Activated T-helper 1 cell treated with Interleukin-2 at 50 U/mL for 16 hours (primary cell): ENCODE measurements at places on chromosomes 13 and 19.

- no peak for DNase-seq
Measured at GRCh38 chr19:49666120-49666444, 349 bp downstream of the BCL2L12 start.

DNA sequence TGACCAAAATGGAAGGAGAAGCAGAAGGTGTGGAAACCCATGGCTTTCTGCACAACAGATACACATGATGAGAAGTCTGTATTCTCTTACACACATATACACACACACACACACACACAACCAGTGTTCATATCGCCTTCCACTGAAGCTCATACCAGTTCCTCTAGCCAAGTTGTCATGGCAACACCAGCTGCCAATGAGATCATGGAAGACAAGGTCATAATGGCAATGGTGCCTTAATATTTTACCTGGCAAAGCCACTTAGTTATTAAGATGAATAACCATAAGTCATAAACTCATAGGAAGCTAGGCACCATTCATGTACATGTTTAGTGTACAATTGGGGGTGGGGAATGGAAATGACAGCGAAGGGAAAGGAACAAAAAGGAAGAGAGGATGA lies 2.6 kb upstream of the DHRS12 start:
- DNase-seq, result no peak

- no peak for DNase-seq
Measured at GRCh38 chr13:95698047-95698749, 21.3 kb downstream of the DNAJC3 start.

GRCh38 chr19:6241056-6241455 lies 38.7 kb downstream of the MLLT1 start:
- no peak for DNase-seq

- DNase-seq, result no peak
Measured at GRCh38 chr13:93388701-93389100, 162.1 kb downstream of the GPC6 start.

GRCh38 chr13:50916701-50917184 lies 7.2 kb downstream of the RNASEH2B start:
- DNase-seq, result no peak

DNA sequence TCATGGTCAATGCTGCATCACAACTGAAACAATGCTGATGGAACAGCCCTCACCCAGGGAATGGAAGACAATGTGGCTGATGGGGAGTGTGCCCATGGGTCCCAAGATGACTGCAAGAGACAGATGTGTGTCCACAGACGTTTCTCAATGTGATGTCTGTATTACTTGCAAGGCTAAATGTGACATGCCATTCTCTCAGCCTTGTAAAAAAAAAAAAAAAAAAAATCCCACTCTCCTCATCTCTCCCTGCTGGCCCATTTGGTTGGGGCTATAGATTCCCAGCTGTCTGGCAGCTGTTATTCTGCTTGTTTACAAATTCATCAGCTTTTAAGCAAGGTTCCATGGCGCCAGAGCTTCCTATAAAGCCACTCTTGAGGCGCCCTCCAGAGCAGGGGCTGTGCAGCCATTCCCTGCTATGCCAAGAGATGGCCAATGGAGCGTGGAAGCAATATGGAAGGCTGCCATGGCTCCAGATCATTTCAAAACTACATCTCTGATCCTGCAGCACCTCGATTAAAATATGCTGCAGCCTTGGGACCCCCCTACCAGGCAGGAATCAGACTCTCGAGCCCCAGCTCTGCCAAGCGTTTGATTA lies 294.8 kb downstream of the FOXO1 start:
- no peak for DNase-seq

GRCh38 chr19:4676955-4677731 lies 7.0 kb upstream of the MYDGF start:
- no peak for DNase-seq

DNA sequence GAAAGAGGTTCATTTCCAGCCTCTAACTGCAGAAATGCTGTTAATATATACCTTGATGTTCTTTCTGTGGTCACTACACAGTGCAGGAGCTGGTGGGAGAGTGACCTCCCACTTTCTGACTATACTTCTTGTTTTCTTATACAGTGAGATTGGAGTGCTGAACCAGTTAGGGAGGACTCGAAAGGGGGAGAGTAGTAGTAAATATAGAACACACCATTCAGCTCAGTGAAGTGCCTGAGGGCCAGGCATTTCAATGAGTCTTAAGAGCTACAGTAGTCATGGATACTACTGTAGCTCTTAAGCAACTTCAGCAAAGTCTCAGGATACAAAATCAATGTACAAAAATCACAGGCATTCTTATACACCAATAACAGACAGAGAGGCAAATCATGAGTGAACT lies 372.9 kb downstream of the MTUS2 start:
- no peak for DNase-seq

GRCh38 chr19:48999481-49000325 lies 6.0 kb downstream of the RUVBL2 start:
- peak; percentile 59 for DNase-seq

DNA sequence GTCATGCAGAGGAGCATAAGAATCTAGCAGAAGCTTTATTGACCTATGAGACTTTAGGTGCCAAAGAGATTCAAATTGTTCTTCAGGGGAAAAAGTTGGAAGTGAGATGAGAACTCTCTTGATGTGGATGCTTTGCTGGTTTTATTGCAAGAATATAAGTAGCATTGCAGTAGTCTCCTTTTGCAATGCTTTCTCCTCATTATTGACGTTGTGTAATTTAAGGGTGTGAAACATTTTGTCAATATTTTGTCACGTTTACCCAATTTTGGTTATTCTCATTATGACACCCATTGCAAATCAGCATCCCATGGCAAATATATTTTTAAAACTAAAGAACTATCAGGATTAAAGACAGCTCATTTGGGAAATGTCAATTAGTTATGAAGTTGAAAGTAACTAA lies 11.9 kb upstream of the LILRB5 start:
- DNase-seq, result no peak

GRCh38 chr13:51346397-51346796 lies 6.9 kb downstream of the SERPINE3 start:
- no peak for DNase-seq

- DNase-seq, result no peak
Measured at GRCh38 chr13:40666933-40667621, 636 bp upstream of the FOXO1 start.

DNA sequence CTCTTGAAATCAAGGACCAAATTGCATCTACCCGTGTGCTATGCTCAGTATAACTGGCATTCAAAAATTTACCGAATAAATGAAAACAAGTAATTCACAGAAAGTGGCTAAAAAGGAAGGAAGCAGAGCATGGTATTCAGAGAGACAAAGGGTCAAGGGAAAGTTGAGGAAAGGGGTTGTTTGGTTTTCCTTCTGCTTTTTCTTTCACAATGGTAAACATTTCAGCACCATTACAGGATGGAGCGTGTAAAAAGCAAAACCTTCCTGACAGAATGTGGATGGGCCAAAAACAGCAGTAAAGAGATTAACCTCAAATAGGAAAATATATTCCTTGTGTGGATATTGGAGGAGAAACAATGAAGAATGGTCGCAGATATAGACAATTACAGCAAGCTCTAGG lies 14.8 kb downstream of the DIAPH3 start:
- no peak for DNase-seq

GRCh38 chr13:74569251-74569650 lies 435.0 kb upstream of the KLF12 start:
- no peak for DNase-seq

- DNase-seq, result peak; percentile 43
Measured at GRCh38 chr19:588093-588740, 1.5 kb upstream of the HCN2 start.

DNA sequence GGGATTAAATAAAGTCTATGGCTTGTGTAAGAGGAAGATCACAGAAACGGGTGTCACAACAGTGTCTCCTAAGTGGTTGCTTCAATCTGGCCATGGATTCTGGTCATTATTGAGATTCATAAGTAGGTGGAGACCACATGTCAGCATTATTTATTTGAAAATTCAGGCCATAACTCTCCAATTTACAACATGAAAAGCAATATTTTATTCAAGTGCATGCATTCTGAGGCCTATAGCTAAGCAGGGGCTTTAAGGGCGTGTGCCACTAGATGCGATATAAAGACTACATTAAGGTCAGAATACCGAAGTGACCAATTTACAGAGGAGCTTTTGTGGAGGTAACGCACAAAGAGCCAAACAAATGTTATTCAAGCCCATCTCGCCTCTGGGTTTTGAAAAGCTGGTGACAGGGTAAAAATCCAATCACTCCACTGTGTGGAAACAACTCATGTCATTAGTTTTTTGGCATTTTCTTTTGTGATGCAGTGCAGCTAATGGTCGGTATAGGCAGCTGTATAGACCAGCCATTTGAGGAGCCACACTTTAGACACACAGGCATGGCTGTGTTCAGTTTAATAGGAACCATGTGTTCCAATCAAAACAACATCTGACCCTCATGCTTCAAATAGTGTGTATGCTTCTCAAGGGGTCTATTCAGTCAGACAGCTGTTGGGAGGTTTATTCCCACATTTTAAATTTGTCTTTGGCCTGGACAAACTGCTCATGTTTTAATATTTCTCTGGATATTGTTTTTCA lies 123.7 kb downstream of the KL start:
- no peak for DNase-seq

DNA sequence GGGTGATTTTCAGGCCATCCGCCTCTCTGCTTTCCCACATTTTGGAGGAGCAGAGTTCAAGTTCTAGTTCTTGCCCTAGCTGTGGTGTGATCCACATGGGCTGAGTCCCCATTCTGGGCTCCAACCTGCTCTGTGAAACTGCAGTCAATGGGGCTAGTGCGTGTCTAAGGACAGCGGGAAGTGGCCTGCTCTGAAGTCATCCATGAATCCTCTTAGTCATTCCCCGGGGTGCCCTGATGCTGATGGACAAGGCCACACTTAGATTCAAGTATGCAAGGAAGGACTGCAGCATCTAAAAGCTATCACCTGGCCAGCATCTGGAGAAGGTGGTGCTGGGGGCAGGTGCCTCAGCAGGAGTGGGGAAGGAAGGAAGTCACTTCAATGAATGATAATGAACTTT lies 94.6 kb downstream of the TSHZ3 start:
- DNase-seq, result no peak

DNA sequence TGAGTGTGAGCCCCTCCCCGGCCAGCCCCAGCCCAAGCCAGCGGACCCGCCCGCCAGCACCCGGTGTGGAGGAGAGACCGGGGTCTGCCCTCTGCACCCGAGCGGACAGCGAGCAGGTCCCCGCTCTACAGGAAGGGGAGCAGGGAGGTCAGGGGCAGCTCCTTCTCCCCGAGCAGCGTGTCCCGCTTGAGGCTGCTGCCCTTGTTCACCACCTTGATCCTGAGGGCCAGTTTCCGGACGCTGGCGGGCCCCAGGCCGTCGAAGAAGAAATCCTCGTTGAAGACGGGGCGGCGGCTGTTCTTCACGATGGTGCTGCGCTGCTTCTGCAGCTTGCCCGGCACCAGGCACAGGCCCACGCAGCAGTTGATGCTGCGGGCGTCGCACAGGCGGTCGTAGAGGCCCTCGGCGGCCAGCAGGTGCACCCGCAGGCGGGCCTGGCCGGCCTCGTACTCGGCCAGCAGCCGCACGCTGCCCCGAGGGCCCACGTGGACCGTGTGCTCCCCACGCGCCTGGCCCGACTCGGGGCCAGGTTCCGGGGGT lies 1.9 kb downstream of the C2CD4C start:
- DNase-seq, result no peak

DNA sequence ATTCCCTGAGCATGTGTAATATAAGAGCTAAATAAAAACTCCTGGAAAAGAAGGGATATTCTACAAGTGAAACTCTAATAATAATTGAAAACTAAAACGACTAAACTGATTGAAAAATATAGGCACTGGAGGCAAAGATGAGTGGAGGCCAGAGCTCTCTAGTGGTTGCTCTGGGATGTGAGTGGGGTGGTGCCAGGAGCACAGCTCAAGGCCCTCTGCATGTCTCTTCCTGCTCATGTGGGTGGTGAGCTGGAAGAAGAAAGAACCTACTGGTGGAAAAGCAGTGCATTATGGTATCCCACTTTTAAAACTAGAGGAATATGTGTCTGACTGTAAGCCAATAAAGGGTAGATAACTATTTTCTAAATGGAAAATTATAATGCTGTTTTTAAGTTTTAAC lies 15.8 kb upstream of the ARHGEF7 start:
- DNase-seq, result no peak

DNA sequence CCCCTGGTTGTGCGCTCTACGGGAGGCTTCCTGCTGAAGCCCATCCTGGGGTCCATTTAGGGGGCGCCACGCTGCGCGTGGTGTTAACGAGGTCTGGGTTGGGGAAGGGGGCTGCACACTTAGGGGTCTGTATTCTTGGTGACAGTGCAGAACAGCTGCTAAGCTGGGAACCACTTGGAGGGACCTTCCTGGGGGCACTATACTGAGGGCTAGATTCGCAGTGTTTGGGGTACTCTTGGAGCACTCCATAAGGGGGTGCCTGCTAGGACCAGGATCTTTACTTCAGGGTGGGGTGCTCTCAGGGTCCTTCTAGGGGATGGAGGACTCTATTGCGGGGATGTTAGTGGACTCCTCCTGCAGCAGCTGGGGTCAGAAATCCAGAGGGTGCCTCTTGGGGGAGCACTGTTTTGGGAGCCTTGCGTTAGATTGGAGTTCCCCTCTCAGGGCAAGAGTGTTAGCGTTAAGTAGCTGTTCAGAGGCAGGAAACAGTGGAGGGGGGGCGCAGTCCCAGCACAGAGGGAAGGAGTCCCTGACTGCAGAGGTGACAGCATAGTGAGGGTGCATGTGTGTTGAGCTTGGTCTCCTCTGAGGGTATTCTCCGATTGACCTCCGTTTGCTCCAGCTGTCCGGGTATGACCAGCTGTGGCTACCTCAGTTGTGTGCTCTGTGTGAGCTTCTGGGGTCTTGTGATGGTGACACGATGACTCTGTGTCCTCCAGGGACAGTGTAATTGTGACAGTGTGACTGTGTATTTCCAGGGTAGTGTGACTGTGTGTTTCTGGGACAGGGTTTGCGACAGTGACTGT lies 1.1 kb downstream of the PDE4A start:
- DNase-seq, result no peak

DNA sequence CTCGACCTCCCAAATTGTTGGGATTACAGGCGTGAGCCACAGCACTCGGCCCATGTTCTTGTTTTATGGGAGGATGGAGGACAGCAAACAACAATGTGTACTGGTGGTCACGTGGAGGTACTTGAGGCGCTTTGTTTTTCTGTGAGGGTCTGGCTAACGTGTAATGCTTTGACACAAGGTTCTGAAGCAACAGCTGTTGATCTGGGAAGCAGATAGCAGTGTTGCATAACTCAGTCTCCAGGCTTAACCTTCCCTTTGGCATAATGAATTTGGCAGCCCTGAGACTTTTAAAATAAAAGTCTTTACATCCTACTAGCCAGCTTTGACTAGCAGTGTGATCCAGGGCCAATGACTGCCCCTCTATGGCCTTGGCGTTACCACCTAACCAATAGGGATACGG lies 6.9 kb upstream of the ZNF580 start:
- no peak for DNase-seq

DNA sequence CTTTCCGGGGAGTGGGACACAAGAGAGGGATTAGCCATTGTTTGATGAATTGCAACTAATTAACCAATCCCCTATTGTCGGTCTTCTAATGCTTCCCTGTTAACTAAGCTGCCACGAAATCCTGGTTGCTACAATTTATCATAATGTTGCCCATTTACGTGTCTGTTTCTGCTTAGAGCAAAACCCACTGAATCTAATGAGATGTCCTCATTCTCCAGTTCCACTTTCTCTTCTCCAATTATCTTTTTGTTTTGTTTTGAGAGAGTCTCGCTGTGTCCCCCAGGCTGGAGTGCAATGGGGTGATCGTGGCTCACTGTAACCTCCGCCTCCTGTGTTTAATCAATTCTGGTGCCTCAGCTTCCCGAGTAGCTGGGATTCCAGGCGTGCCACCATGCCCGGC lies 5.2 kb upstream of the DPP9 start:
- DNase-seq, result no peak

- no peak for DNase-seq
Measured at GRCh38 chr13:73195091-73195490, 136.3 kb downstream of the KLF5 start.

- DNase-seq, result no peak
Measured at GRCh38 chr13:73403355-73404120, 344.7 kb downstream of the KLF5 start.
